Neural progenitor cell (in vitro differentiated cells): ENCODE measurements at places on chromosomes 12 and 14.
A peak's percentile ranks its signal among the peaks of the same experiment; 100 is the strongest.

GRCh38 chr12:22856178-22856577 lies 231.2 kb downstream of the ETNK1 start:
- peak; percentile 24 for DNase-seq

GRCh38 chr14:57089901-57090300 lies 178.8 kb downstream of the EXOC5 start:
- DNase-seq: no peak

DNA sequence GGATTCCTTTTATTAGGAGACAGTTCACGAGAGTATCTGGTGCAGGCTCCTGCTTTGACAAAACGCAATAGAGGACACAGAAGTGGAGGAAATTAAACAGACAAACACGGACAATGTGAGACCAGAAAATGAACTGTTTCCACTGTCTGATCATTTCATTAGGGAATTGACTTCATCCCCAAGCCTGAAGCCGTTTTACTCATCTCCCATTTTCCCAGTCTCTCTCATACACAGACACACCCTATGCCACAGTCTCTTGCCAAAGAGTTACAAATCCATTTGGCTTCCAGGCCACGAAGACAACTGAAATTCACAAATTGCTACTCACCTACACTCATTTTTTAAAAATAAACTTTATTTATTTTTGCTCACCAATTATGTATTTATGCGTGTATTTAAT lies 1087.8 kb upstream of the TMEM132C start:
- DNase-seq: no peak

- DNase-seq: no peak
These were observed 422.3 kb downstream of the VRK1 start for GRCh38 chr14:97219431-97220017.

- DNase-seq: peak; percentile 70
These were observed 759.7 kb downstream of the DIO2 start for GRCh38 chr14:79451601-79452000.

GRCh38 chr12:12784911-12785814 lies at the start of gene APOLD1:
TSS of gene APOLD1 (plus strand) at chr12:12785659. CDS start at chr12:12785692, 33 bp downstream.
- peak; percentile 17 for DNase-seq

DNA sequence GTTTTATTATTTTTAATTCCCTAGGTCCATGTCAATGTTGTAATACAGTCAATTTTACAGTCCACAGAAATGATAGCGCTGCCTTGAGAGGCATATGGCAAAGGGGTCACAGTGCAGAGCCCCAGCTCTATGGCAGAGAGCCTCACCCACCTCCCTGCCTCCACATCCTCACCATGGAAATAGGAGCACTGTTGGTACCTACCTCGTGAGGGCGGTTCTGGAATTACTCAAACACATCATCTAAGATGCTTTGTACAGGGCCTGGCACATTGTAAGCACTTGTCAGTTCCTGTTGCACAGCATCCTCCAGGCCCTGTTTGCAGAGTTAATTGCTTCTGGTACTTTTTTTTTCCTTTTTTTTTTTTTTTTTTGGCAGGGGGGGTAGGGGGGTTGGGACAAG lies 4.1 kb upstream of the AKAP5 start:
- no peak for DNase-seq

GRCh38 chr14:22846811-22847307 lies 10.5 kb downstream of the MMP14 start:
- DNase-seq: no peak

- DNase-seq: no peak
These were observed 131.3 kb downstream of the PTPRO start for GRCh38 chr12:15453613-15454012.

DNA sequence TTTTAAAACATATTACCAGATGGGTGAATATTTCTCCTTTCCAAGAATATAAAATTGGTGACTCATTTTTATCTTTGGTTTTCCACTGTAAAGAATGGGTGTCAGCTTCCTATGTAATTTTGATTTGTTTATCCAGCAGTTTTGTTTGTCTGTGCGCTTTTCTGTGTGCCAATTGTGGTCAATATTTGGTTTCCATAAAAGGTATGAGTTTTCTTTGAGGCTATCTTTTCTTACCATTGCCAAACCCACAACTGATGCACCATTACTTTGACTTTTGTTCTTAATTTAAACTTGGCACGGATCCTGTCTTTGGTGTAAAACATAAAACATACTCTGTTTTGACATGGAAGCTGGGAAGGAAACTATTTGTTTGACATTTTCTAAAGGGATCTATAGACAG lies 78.8 kb upstream of the NAV3 start:
- no peak for DNase-seq

DNA sequence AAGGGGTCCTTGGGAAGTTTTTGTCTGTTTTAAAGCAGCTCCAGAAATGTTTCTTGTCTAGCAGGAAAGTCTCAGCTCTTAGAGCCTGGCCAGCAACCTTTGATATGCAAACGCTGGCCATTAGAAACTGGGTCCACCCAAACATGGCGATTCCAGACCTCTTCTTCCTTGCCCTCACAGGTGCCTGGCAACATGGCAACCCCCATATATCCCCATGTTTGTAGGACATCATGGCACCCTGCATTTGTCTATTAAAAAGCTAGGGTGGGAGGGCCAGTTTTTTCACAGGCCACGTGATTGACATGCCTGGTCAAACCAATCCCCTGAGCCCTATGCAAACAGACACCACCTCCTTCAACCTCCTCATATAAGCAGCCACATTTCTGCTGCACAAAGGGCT lies 848.7 kb upstream of the FOXG1 start:
- no peak for DNase-seq

- DNase-seq: no peak
These were observed 47.7 kb downstream of the LEMD3 start for GRCh38 chr12:65217086-65217485.

DNA sequence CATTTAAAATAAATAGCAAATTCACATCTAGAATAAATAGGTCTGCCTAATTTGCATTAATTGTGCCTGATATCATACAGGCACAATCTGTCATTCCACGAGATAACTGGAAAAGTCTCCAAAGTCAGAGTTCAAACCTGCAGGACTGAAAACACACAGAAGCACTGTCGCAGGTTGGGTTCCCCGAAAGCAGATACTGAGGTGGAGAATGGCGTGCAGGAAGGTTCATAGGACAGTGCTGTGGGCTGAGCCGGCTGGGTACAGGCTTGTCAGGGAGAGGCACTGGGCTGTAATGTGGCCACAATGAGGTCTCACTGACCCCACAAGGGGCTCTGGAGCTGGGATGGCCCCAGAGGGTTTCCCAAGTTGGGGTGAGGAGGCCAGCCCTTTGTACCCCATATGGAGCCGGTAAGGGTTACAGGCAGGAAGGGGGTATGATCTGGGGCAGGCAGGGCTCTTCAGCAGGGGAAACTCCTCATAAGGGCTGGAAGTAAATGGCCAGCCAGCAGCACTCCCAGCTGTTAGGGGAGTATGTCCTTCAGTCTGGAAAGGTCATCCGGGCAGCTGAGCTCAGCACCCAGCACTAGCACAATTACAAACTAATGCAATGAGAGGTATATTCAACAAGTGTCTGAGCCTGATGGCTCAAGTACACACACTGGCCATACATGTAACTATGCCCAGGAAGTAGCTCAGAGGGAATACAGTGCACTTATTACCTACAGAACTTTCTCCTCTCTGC lies 68.5 kb downstream of the NT5DC3 start:
- DNase-seq: no peak

DNA sequence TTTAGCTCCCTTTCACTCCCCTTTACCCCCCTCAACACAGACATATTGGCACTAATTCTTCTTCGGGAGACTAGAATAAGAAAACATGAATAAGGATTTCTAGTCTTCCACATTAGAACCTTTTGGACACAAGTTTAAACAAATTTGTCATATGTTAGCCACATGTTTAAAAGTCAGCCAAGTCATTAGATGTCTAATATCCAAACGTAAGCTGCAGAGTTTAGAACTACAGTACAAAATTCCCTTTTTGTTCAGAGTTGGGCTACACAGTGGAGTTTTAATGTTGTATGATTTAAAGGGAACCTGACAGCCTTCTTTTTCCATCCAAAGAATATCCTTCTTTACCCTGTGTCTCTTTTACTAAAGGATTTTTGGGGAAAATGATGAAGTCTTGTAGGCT lies 79.8 kb downstream of the PDE6H start:
- DNase-seq: no peak

GRCh38 chr12:94553875-94554274 lies 94.2 kb upstream of the CEP83 start:
- no peak for DNase-seq

- DNase-seq: no peak
These were observed 949 bp upstream of the SDR9C7 start for GRCh38 chr12:56935157-56935556.
